DMS153 (cell line): ENCODE measurements at places on chromosomes 4 and X.

- no peak for DNase-seq
Observed at GRCh38 chr4:26719954-26720552, 136.2 kb downstream of the TBC1D19 start.

DNA sequence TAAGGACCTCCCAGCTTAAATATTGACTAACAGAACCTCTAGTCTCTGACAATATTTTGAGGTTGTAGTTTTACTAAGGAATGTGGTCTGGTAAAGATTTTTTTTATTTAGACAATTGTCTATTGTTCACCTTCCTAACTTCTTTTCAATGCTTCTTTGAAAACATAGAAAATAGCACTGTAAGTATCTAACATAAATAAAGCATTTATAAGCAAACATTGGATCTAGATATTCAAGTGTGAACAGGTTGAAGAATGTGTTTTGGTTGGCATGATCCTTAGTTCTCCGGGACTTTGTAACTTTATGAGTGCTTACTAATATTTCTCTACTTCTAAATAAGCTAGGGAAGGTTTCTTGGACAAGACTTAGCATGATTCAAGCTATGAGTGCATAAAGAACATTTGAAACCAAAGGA lies 285.4 kb upstream of the ARSJ start:
- no peak for DNase-seq

GRCh38 chrX:12497832-12498591 lies 293.2 kb upstream of the PRPS2 start:
- no peak for DNase-seq

GRCh38 chr4:6124386-6125102 lies 75.8 kb downstream of the JAKMIP1 start:
- no peak for DNase-seq

DNA sequence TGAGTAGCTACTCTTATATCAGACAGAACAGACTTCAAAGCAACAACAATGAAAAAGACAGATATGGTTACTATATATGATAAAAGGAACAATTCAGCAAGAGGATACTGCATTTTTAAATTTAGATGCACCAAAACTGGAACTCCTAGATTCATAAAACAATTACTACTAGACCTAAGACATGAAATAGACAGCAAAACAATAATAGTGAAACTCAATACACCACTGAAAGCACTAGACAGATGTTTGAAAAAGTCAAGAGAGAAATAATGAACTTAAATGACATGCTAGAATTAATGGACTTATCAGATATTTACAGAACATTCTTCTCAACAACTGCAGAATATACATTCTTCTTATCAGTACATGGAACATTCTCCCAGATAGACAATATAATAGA lies 99.5 kb upstream of the ITM2A start:
- DNase-seq = no peak

DNA sequence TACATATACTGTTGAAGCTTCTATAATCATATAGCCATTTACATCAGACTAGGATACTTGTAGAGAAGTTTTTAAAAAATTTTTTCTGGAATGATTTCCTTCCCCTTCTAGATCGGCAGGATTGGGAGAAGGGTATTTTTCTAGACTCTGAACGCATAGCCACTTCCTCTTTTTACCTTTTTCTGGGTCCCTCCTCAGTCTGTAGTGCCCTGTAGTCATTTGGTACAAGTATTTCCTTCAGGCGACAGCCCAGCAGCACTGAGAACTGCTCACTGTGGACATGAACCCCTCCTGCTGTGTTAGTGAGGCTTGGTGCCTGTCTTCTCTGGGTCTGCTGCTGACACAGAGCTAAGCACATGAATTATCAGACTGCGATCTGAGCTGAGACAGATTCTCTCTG lies 255.4 kb downstream of the ARHGAP10 start:
- DNase-seq = no peak

GRCh38 chr4:88442689-88443191 lies 14.2 kb upstream of the HERC5 start:
- no peak for DNase-seq

DNA sequence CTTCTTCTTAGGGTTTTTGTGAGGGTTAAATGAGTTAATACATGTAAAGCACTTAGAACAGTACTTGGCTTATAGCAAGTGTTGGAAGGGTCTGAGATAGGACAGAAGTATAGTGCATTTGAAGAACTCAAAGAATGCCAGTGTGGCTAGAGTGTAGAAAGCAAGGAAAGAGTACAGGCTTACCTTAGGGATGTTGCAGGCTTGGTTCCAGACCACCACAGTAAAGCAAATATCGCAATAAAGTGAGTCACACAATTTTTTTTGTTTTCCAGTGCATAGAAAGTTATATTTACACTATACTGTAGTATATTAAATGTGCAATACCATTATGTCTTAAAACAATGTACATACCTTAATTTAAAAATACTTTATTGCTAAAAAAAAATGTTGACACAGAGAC lies 41.3 kb downstream of the KIF4A start:
- DNase-seq = no peak

GRCh38 chr4:185479507-185479971 lies 8.0 kb upstream of the CCDC110 start:
- DNase-seq = no peak

- DNase-seq = no peak
Observed at GRCh38 chr4:7353846-7354610, 80.7 kb downstream of the PSAPL1 start.

GRCh38 chr4:99361268-99361898 lies 8.8 kb upstream of the ADH1C start:
- DNase-seq = no peak

GRCh38 chr4:185099024-185099682 lies 43.9 kb upstream of the SLC25A4 start:
- DNase-seq = no peak

GRCh38 chr4:189021831-189022230 lies 882.6 kb downstream of the TRIML1 start:
- DNase-seq = no peak

- no peak for DNase-seq
Observed at GRCh38 chr4:106301393-106302061, 14.5 kb downstream of the TBCK start.

- DNase-seq = no peak
Observed at GRCh38 chr4:23999714-24000469, 110.0 kb upstream of the PPARGC1A start.

GRCh38 chr4:1462009-1462767 lies 55.9 kb upstream of the NKX1-1 start:
- DNase-seq = no peak

- no peak for DNase-seq
Observed at GRCh38 chr4:36177946-36178345, 66.4 kb downstream of the ARAP2 start.

GRCh38 chr4:109079201-109079600 lies 223.3 kb downstream of the COL25A1 start:
- DNase-seq = no peak

- no peak for DNase-seq
Observed at GRCh38 chr4:78332976-78333375, 218.6 kb upstream of the ANXA3 start.

DNA sequence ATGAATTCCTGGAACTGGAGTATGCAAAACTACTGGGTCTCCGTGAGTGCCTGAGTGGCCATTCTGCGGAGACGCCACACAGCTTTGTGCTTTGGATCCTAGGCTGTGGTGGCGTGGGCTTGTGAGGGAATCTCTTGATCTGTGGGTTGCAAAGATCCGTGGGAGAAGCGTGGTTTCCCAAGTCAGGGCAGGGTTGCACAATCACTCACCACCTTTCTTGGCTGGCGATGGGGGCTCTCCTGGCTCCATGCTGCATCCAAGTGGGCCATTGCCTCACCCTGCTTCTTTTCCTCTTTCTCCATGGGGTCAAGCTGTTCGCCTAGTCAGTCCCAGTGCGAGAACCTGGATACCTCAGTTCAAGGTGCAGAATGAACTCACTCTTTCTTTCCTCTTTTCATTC lies 62.5 kb downstream of the SLAIN2 start:
- no peak for DNase-seq
